GM18507 (cell line): ENCODE measurements at places on chromosomes 6 and 20.

- DNase-seq, result no peak
These were observed 691.5 kb upstream of the POU3F2 start for GRCh38 chr6:98142839-98143238.

DNA sequence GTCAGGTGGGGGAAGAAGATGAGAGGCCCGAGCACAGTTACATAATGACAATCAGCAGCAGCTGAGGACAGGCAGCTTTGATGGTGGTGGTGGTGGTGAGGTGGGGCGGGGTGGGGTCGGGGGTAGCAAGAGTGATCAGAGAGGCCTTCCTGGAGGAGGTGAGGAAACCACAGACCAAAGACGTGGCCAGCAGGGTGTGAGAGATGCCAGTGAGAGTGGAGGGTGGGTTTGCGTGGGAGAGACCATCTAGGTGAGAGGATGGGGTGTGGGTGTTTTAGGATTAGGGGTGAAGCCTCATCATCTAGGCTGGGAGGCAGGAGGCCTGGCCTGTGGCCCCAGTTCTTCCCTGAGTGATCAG, 76.0 kb upstream of the TOX2 start:
- DNase-seq, result no peak

DNA sequence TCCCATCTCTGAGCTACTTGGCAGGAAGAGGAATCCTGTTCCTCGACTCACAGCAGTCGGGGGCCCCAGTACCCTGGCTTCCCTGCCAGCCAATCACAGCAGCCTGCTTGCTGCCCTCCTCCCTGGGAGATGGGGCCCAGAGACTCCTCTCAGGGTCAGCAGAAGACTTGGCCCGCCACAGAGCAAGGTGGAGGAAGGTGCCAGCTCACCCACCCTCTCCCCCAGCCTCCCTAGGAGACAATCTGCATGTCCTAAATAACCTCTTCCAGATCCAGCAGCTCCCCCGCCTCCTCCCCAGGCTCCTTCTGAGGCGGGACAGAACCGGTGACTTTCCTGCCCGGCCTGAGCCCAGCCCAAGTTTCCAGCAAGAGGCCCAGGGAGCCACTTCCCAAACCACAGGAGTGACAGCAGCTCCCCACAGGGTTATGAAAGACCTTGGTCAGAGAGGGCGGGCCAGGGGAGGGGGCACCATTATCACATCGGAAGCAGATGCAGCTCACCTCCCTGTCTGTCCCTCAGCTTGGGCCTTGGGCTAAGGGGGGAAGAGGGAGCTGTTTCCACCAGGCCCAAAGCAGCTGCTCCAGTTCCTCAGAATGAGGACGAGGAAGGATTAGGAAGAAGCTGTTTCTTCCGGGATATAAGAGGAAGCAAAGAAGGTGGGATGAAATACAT, 2.3 kb downstream of the CCND3 start:
- no peak for DNase-seq

GRCh38 chr6:169370666-169371343, 117.2 kb upstream of the THBS2 start:
- no peak for DNase-seq

DNA sequence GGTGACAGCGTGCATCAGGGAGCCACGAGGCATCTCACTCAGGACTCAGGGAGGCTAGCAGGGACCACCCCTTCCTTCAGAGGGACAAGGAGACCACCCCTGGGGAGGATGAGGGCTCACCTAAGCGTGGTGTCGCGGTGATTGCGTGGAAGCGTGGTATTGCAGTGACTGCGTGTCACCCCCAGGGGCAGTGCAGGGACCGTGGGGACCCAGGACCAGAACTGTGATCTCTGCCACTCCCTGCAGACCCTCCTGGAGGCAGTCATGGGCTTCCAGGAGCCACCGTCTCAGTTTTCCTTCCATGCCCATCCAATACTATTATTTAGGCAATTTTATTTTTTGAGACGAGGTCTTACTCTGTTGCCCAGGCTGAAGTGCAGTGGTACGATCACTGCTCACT, 147.1 kb downstream of the TAF4 start:
- no peak for DNase-seq

- no peak for DNase-seq
These were observed 30.3 kb downstream of the RIPOR2 start for GRCh38 chr6:24905483-24905882.

DNA sequence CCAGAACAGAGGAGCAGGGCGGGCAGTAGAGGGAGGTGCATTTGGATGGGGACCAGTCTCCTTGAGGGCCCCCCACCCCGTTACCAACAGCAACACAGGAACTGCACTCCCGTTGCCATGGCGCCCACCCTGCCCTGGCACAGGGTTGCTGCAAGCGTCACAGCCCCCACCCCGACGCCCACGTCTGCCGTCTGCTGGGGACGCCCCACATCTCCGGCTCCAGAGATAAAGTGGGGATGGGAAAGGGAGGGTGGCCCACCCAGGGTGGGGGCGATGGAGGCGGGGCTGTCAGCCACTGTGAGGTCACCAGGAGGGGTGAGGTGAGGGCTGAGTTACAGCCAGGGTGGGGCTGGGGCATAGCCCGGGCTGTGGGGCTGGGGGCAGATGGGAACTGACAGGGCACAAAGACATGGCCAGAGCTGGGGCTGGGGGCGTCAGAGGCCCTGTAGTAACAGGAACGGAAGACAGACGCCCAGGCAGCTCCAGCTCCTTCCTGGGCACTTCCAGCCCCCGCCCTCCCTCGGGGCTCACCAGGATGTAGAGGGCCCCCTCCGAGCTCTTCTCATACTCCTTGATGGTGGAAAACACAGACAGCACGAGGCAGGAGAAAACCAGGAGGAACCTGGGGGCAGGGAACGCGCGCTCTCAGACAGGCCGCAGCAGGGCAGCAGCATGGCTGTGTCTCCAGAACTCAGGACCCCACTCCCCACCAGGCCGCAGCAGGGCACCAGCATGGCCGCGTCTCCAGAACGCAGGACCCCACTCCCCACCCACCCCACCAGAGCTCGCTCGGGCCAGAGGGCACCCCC, 26.0 kb downstream of the KCNQ2 start:
- no peak for DNase-seq

DNA sequence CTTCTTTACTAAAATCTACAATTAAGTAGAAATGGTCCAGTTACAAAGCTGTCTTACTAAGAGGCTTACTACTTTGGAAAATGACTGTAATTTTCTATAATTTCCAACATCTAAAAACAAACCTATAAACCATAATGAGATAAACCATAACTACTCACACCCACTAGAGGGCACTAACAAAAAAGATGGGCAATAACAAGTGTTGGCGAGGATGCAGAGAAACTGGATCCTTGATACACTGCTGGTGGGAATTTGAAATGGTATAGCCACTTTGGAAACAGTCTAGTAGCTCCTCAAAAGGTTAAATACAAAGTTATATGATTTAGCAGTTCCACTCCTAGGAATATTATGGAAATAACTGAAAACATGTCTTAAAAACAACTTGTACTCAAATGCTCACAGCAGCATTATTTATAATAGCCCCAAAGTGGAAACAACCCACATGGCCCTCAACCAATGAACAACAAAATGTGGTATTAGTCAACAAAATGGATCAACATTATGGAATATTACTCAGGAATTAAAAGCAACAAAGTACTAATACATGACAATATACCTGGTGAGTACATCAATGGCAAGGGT, 50.6 kb downstream of the GJA10 start:
- DNase-seq, result no peak

GRCh38 chr20:61659246-61659993, 406.3 kb downstream of the TAF4 start:
- DNase-seq, result no peak

DNA sequence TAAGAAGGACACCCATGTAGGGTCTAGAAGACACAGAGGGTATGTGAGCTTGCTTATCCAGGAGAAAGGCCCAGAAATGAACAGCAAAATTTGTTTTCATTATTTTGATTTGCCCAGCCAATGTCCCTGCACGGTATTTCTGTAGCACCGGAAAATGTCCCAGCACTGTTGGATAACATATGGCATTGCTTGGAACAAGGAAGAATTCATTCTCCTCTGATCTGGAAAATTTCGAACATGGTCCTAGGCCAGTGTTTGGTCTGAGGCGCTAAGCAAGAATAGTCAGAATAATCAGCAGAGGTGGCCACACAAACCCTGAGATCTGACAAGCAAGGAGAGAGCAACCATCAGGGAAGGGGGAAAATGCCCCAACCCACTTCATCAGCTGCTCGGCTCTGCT, 26.6 kb downstream of the ROS1 start:
- no peak for DNase-seq

DNA sequence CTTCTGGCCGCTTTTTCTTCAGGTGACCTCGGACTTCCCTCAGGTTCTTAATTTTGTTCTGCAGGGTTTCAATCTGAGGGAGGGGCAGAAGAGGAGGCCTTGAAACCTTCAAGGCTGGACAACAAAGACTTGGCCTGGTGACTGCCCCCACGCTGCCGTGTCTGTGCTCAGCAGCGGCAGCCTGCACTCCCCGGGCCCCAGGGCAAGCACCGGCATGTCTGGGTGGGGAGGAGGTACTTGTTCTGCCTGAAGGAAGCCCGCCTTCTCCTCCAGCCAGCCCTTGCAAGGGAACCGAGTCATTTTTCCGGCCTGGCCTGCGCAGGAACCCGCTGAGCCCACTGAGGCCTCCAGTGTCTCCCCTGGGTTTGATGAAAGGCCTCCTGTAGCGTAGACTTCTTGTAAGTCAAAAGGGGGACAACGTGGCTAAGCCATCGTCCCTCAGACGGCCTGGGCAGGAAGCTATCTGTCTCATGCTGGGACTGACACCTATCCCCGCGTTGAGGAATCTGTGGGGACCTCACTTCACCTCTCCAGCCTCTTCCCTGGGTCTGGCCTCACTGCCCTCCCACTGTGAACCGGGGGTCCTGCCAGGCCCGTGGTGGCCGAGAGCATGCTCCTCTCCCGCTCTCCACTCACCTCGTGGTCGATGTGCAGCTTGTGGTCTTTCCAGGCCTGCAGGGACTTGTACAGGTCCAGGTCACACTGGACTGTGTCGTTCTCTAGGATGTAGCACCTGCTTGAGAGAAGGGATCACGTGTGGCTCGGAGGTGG, 119.9 kb downstream of the SULF2 start:
- no peak for DNase-seq
